NCI-H510A treated with DMSO at 0.1 percent for 48 hours (cell line): ENCODE measurements at places on chromosomes 7 and 10.

DNA sequence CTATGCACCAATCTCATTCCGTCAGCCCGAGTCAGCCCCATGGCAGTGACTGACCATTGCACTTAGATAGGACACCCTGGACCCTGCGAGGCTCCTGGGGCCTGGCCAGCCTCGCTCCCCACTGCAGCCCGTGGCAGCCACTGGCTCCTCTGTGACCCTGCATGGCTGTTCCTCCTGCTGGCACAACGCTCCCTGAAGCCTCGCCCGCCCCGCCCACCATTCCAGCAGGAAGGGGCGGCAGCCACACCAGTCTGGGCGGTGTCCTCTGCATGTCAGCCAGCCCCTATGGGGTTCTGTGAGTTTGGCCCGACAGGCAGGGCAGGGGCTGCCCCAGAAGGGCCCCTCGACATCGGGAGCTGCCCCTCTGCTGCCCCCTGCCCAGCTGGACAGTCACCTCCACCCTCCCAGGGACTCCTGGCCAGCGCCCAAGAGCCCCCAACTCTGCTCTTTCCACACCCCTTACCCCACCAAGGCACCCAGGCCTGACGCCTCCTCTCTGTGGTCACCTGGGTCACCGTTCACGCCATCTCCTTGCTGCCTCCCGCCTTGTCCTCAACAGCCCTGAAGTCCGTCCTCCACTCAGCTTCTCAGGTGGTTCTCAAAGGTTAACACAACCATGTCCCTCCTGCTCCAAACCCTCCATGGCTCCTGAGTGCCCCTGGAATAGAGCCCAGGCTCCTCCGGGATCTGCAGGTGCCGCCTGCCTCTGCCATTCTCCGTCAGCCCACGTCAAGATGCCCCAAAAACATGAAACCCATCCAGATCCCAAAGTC lies 103.5 kb downstream of the MICALL2 start:
- DNase-seq = no peak

DNA sequence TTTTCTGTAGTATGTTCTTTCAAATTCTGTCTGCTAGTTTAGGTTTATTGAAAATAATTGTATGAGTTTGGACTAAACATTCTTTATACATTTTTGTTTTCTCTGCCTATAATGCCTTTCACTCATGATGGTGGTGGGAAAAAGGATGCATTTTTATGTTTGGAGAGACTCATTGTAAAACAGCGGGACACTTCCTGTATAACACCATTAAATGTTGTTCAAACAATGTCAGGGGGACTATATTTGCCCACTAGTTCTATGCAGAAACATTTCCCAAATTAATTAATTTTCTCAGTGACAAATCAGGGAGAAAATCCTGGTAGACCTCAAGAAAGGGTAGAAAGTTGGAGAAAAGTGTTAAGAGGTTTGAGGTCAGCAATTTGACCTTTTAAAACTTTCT lies 207.7 kb downstream of the MALRD1 start:
- no peak for DNase-seq

DNA sequence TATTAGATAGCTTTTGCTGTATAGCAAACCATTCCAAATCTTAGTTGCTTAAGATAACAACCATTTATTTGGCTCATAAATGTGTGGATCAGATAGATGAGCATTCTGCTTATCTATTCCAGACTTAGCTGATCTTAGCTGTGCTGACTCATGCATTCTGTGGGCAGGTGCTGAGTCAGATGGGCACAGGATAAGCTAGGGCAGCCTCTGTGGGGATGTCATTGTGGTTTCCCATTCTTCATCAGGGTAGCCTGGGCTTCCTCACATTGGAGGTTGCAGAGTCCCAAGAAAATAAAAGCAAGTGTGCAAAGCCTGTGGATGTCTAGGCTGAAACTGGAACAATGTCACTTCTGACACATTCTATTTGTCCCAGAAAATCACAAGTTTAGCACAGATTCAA lies 917.0 kb downstream of the TYW1 start:
- no peak for DNase-seq

- no peak for DNase-seq
Observed at GRCh38 chr7:37040330-37040729, 316.0 kb upstream of the AOAH start.

GRCh38 chr7:154672659-154673415 lies 330.1 kb downstream of the PAXIP1 start:
- DNase-seq = no peak

GRCh38 chr10:97747573-97747972 lies 10.6 kb downstream of the ZFYVE27 start:
- DNase-seq = no peak

GRCh38 chr7:125555916-125556315 lies 626.3 kb upstream of the POT1 start:
- no peak for DNase-seq

GRCh38 chr10:81019029-81019890 lies 481.6 kb downstream of the SH2D4B start:
- DNase-seq = peak; percentile 21
